ENCODE measurements at places on chromosomes 5 and 9.

- DNase-seq = no peak
Observed at GRCh38 chr5:127920936-127921335, 162.6 kb upstream of the SLC12A2 start.

GRCh38 chr5:159290741-159291140 is 27.7 kb downstream of the UBLCP1 start:
- DNase-seq = no peak

GRCh38 chr9:117247266-117247665 is 167.6 kb downstream of the ASTN2 start:
- no peak for DNase-seq

DNA sequence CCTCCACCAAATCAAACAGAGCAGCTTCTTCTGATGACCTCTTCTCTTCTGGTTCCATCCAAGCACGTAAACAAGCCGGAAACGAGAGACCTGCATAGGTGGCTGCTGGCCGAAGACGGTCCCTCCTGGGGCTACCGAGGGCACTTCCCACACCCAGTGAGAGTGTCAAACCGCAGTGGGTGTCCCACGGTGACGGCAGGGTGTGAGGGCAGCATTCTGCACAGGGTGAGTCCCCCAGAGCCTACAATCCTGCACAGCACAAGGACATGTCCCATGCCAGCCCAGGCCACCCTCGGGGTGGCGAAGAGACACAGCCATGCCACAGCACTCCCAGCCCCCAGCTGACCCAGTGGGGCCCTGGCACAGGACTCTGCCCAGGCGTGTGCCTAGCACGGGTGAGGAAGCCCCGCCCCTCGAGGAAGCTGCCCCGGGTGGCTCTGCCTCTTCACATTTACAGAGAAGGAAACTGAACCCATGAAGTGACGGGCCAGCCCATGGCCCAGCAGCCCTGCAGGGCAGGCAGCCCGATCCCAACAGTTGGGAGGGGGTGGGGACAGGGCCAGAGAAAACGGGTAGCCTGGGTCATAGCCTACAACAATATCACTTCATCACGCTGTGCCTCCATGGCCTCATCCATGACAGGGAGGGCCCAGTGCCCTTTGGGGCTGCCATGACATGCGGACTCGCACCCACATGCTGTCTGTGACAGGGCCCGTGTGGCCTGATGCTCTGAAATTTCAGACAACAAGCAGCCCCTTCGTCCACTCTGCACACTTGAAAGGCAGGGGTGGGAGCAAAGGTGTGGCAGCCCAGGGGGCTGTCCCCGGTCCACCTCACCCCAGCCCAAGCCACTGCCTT is 43.2 kb downstream of the SEMA4D start:
- DNase-seq = no peak

DNA sequence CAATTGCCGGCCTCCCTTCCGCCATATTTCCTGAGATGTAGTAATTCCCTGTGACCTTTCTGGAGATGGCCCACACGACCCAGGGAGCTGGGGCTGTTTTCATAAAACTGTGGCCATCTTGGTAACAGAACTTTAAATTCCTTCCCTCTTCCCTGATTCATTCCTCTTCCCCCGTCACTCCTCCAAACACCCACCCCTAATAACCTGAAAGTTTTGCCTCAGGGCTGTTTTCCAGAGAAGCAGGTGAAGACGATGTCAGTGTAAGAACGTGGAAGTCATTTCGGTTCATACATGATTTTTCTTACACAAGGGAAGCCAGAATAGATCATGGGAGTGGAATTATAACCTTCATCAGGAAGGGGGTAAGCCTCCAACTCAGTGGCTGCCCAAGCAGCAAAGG is 40.6 kb upstream of the ANKH start:
- DNase-seq = no peak

DNA sequence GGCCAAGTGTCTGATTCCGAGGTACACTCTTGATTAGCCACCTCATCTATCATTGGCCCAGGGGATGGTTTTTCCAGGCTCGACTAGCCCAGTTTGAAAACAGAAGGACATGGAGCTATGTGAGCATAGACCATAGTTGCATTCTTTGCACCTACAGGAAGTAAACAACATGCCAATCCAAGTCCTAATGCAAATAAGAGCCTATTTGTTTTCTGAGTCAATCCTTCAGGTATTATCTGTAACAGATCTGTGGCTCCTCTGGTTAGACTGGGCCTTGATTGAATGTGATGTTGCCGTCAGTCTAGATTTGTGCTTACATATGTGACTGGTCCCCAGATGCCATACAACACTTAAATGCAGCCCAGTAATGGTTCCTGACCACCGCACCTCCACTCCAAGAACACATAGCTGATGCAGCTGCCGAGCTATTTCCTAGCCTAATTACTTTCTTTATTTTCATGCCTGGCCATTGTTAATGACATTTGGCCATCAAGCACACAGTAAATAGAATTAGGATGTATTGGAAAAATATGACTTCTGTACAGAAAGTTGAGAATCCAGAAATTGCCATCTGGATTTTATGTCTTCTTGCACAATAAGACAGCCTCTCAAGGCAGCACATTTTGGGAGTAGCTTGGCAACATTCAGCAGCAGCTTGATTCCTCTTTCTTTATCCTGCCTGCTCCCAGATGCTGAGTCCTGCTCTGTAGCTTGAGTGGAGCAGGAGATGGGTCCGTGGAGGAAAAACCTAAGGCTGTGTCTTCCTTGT is 29.5 kb upstream of the ARHGAP26 start:
- DNase-seq = no peak

GRCh38 chr5:75059912-75060545 is 7.7 kb upstream of the GCNT4 start:
- DNase-seq = no peak

- no peak for DNase-seq
Observed at GRCh38 chr9:109507421-109507838, 9.3 kb upstream of the PTPN3 start.

DNA sequence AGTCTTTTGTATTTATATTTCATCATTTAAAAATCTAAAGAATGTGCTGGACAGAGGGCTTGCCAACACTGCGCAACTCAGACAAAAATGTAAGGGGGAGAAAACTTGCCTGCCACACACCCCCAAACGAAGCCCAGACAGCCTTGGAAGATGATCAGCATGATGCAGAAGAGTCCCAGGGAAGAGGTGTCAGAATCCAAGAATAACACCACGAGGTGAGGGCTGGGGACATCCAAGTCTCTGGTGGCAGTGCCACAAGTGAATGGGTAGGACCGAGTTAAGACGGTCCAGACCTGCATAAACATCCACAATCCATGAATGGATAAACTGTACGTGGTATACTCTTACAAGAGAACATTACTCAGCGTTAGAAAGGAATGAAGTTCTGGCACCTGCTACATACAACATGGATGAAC is 10.4 kb downstream of the EPB41L4B start:
- DNase-seq = no peak

- no peak for DNase-seq
Observed at GRCh38 chr9:99633265-99633664, 188.4 kb upstream of the NR4A3 start.

DNA sequence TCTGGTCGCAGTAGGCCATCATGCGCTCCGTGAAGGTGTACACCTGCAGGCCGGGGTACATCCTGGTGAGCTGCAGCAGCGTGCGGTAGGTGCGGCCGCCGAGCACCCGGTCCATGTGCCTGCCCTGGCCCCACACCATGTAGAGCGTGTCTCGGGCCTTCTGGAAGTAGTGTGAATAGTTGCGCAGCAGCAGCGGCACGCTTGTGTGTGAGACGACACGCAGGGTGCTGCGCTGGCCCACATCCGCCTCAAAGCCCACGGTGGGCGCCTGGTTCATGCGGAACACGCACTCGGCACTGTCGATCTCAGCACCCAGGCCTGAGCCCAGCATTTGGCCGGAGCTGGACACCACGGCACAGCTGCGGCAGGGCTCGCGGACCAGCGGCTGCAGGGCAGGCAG is 4.5 kb downstream of the ST6GALNAC4 start:
- no peak for DNase-seq
